ENCODE measurements at places on chromosomes 6 and 20.

DNA sequence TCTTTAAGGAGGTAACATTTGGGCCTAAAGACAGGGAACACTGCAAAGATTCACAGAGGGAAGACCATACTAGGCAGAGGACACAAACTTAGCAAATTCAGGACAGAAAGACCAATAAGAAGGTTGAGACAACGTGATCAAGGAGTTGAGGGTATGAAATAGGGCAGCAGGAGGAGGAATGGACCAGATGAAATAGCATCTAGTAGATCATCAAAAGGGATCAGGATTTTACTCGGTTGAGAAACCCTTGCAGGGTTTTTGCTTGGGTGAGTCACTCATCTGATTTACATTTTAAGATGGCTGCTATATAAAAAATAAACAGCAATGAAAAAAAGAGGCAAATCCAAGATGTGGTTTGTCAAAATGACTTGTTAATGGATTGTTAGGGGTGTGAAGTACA, 4.7 kb downstream of the BCLAF1 start:
- DNase-seq = no peak

DNA sequence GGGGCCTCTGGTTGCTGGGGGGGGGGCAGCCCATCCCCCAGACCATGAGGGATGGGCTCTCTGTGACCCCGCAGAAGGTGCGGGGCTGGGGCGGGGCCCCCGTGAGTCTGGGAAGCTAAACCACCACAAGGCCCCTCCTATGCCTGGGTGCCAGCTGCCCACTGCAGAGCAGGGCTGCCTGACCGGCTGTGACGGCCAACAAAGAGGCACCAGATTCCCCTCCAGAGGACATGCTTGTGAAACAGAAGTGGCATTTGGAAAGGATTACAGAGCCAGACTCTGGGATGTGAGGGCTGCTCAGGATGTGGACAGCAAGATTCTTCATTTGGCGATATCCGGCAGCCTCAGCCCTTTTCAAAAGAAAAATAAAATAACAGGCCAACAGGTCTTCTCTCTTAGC, 16.5 kb upstream of the NTSR1 start:
- DNase-seq = no peak

GRCh38 chr20:3839328-3839727, 7.3 kb upstream of the MAVS start:
- no peak for DNase-seq

- no peak for DNase-seq
These were observed 42.1 kb downstream of the PLCB4 start for GRCh38 chr20:9110916-9111432.

DNA sequence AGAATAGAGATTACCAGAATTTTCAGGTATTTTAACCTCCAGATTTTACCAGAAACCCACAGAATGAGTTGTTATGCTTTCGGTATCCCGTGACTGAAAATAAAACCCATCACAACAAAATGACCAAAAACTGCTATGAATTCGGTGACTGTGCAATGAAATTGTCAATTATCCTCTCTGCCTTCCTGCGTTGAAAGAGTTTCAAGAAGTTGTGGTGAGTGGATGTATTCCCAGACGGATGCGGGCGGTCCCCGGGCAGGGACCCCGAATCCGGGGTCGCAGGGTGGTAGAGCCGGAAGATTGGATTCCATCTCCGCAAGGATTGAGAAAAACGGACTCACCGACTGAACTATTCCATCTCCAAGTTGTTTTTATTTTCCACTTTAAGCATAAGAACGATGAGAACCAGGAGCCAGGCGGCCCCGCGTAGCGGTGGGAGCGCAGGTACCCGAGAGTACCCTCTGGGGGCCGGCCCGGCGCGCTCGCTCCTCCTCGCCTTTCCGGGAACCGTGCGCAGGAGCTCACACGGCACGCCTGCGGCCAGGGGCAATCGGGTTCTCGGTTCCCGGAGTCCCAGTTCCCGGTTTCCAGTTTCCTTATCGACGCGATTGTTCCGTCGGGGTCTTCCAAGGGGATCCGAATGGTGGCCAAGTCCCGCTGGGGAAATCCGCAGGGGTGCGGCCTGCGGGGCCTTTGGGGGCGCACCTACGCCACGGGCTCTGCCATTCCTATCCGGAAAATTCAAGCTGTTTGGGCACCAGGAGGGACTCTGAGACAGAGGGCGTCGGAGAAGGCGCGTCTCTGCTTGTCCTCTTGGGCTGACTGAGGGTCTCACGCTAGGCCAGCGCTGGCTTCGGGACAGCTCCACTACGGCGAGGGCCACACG, 104.9 kb upstream of the PRDM1 start:
- no peak for DNase-seq

DNA sequence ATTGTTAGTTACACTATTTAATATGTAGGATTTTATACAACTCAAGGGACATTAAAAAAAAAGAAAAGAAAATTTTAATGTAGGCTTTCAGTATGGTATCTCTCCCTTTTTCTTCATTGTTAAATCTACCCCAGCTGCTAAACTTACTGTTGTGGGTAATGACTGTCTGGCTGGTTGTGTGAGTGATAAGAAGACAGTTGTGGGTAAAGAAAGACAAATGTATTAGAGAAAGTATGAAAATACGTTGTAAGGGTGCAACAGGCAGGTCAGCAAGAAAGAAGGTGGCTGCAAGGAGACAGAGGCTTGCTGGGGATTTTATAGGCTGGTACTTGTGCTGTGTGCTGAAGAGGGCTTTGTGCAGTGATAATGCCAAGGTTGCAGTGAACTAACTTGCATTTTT, 91.4 kb upstream of the FOXO3 start:
- no peak for DNase-seq

DNA sequence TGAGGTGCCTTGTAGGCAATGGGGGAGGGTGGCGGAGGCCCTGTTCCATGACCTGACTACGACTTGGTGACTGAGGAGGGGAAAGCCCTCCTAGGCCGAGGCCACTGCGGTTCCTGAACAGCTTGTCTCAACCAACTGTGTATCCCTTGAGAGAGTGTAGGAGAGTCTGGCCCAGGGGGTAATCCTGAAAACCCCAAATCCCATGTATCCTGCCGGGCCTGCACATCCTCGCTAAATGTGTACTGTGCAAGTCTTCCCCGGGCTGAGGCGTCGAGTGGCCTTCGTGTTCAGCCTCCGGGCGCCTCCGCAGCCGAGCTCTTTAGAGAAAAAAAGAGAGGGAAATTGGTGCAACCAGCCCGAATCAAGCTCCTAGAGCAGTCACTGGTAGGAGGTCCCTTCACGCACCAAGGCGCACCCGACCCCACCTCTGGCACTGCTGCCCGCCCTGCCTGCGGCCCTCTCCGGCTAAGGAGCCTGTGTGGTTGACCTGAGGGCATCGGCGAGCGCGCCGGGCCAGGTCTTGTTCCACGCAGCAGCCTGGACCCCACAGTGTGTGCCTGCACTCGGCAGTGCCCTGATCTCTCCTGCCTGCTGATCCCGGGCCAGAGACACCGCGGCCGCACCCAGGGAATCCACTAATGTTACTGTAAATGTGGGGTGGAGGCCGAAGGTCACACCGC, 7.3 kb downstream of the SIM1 start:
- DNase-seq = no peak

DNA sequence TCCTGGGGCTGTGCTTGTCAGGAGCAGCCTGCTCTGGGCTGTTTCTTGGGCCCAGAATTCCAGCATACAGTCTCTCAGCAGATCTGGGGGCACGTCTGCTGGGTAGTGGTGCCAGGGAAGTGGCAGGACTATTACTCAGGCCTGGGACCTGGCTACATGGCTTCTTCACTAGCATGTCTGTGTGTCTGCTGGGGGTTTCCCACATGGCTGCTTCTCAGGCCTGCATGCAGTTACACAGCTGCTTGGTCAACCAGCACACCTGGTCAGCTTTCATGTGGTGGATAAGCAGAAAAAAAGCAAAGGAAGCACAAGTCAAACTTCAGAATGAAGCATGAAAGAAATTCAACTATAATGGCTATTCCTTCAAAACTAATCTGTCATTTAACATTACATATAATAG, 316.2 kb upstream of the NOX3 start:
- no peak for DNase-seq

DNA sequence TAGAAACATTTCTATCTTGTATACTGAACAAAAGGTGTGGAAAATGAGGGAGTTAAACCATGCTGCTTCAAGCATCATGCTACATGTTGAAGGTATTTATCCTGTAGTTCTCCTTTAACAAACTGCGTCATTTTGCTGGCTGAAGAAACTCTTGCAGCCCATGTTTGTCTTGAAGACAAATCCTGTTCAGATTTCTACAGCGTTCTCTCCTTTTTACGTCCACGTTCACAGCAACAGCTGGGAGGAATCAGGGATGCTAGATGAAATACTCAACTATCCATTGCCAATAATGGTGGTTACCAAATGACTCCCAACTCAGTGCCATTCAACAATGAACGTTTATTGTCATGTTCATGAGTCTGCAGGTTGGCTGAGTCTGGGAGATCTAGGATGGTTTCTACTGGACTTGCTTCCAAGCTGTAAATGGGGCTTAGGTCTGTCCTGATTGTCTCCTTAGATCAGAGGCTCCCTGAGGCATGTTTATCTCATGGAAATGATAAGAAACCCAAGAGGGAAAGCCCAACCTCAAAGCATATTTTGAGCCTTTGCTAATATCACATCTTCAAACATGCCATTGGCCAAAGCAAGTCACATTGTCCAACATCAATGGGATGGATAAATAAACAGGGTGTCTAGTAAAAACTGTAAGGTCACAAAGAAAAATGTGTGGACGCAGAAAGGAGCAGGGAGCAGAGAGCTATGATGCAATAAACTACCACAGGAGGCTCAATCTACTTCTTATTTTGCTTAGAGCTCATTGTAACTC, 2.7 kb upstream of the PLCB1 start:
- no peak for DNase-seq

GRCh38 chr6:23505026-23505425, 621.0 kb upstream of the NRSN1 start:
- DNase-seq = no peak

GRCh38 chr20:42123981-42124473, 505.9 kb upstream of the CHD6 start:
- no peak for DNase-seq

DNA sequence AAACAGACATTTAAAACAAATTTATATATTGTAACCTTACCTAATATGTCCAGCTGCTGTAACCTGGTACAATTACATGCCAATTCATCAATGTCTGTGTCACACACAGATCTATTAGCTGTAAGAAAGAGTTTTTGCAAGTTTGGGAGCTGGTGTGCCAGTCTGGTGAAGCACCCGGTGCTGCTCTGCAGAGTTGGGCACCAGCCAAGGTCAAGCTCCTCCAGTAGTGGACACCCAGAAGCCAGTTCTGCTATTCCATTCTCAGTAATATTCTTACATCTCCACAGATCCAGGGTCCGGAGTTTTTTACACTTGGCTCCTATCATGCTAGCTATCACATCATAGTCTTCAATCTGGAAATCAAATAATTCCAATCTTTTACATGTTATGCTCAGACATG, 41.0 kb downstream of the POU3F2 start:
- no peak for DNase-seq

DNA sequence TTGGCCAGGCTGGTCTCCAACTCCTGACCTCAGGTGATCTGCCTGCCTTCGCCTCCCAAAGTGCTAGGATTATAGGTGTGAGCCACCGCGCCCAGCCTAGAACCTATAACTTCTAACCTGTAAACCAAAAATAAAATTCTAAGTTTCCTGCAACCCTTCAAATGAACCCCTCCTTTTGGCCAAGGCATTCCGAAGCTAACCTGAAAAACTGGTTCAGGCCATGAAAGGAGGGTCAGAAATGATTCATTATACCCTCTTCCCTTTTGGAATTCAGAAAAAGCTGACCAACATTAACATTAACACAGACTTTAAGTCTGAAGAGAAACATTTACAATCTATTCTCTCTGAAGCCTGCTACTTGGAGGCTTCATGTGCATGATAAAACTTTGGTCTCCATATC, 165.1 kb downstream of the TINAG start:
- no peak for DNase-seq

DNA sequence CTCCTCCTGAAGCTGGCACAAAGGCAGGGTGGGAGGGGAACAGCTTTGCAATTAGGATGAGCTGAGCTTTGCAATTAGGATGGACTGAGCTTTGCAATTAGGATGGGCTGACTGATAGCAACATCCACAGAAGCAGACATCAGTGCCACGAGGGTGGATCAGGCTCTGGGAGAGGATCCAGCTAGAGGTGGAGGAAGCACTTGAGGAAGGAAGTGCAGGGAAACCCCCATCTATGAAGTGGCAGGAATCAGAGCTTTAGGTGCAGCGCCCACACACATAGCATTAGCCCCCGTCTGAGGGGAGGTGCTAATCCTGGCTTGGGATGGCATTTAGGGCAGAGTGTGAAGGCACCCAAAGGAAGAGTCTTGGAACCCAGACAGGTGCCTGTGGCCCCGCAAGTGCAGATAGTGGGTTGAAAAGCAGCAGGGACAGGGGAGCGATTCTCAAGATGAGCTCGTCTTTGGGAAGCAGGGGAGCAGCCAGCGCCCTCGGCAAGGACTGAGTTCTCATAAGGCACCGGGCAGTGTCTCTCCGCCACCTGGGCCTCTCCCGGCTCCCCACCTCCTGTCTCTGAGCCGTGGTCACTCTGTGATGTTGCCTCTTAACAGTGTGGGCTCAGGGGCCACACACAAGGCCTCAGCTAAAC, 12.0 kb upstream of the THBS2 start:
- no peak for DNase-seq

GRCh38 chr20:13644010-13644409, 5.3 kb upstream of the TASP1 start:
- no peak for DNase-seq

GRCh38 chr6:118663993-118664985, 12.9 kb upstream of the CEP85L start:
- peak; percentile 17 for DNase-seq

DNA sequence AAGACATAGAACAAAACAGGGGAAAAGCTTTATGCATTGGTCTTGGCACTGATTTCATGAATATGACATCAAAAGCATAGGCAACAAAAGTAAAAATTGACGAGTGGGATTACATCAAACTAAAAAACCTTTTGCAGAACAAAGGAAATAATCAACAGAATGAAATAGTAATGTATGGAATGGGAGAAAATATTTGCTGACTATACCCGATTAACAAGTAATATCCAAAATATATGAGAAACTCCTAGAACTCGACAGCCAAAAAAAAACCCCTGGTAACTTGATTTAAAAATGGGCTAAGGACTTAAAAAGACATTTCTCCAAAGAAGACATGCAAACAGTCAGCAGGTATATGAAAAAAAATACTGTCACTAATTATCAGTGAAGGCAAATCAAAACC, 231.7 kb upstream of the MAN1A1 start:
- DNase-seq = no peak

GRCh38 chr6:48423640-48424365, 312.8 kb upstream of the PTCHD4 start:
- no peak for DNase-seq

All from NCI-H345 (cell line).